ENCODE measurements at places on chromosomes 7 and 10.

- no peak for DNase-seq
These were observed 28.8 kb downstream of the EBF3 start for GRCh38 chr10:129935102-129935866.

DNA sequence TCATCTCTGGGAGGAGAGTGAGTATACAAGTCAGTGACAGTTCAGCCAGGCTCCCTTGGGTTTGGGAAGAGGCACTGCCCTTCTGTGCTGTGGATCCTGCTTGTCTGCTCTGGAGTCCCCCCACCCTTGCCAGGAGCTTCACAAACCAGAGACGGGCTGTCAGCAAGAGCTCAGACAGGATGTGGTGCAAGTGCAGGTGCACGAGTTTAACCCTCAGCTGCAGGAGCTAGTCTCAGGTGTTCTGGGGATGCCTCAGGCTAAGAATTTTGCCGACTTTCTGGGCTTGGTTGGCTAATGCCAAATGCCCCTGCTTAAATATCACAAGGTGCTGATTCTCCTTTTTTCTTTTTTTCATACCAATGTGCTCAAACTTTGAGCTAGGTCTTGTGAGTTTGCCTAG, 22.3 kb downstream of the ZNF783 start:
- no peak for DNase-seq

- DNase-seq: no peak
These were observed 63.1 kb downstream of the TMEM209 start for GRCh38 chr7:130141884-130142653.

DNA sequence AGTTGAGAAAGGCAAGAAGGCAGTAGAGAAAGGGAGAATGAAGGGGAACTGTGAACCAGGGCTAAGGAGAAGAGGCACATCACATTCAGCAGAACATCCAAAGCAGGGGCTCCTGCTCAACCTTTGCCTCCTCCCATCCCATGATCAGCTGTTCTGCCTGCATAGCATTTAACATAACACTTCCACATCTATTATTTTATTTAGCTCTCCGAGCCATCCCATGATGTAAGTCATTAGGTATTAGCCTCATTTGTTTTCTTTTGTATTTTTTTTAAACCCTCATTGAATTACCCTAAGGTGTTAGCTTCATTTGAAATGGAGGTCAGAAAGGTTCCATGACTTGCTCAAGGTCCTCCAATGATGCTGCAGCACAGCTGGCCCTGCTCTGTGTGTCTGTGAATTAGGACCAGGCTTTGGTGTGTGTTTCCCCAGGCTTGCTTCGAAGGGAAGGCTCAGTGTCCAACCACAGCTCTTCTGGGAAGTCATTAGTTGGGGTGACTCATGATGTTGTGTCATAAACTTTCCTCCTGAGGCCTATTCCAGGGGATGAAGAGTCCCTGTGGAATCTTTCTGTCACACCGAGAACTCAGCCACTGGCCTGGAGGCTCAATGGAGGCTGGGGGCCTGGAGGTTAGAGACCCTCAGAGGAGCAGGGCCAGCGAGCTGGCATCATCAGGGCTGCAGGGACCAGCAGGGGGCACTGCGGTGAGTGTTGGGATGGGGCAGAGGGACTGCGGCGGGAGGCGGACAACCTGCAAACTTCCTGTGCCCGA, 16.5 kb downstream of the NPFFR1 start:
- peak; percentile 17 for DNase-seq

DNA sequence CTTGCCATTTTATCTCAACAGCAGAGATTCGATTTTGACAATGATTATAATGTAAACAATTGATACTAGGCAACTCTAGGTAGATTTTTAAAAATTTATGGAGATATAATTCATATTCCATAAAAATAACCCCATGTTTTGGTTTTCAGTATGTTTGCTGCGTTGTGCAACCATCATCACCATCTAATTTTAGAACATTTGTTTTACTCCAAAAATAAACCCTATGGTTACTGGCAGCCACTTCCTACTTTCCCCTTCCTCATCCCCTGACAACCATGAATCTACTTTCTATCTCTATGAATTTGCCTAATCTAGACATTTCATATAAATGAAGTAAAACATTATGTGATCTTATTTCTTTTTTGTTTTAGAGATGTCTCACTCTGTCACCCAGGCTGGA, 401.9 kb downstream of the THSD7A start:
- DNase-seq: no peak

DNA sequence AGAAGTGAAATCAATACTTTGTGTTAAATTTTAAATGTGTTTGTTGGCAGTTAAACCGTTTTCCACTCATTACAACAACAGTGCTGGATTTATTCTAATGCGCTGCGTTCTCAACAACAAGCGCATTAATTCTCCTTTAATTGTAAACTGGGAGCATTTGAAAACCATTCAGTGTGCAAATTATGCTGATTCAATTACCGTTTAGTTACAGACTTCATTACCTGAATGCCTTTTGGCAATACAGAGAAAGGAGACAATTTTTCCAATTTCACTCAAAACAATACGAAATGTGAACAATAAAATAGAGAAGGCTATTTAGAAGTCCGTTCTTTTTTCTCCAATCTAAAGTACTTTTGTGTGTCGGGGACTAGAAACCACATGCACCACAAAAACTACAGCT, 4.2 kb downstream of the NXPH1 start:
- DNase-seq: no peak

- DNase-seq: no peak
These were observed 13.2 kb upstream of the MALSU1 start for GRCh38 chr7:23285657-23286646.

DNA sequence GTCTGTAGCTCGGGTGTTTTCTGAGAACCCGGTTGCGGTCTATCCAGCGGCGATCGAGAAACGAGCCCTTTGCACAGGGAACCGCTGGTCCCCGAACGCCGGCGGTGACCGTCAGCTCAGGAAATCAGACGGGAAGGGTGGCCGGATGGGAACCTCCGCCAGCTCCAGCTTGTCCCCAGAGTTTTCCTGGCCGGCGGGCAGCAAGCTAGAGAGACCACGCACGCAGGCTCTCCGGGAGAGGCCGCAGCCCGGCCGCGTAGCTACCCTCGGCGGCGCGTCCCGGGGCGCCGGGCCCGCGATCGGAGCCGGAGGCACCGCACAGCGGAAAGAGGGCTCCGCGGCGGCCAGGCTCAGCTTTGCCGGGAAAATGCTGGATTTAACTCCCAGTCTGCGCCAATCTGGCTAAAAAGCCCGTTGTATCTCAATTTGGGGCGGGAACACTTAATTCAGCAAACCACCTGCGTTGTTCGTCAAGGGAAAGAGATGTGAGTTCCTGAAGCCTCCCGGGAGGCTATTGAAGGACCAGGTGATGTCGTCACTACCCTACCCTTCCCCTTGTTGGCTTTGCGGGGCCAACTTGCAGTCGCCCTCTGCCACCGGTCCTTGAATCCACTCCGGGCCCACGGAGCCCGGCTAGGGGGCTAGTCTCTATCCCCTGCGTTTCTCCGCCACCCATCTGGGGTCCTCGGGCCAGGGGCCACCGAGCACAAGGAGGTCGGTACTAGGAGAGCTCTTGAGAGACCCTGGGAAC, 859 bp upstream of the CH25H start:
- DNase-seq: no peak

DNA sequence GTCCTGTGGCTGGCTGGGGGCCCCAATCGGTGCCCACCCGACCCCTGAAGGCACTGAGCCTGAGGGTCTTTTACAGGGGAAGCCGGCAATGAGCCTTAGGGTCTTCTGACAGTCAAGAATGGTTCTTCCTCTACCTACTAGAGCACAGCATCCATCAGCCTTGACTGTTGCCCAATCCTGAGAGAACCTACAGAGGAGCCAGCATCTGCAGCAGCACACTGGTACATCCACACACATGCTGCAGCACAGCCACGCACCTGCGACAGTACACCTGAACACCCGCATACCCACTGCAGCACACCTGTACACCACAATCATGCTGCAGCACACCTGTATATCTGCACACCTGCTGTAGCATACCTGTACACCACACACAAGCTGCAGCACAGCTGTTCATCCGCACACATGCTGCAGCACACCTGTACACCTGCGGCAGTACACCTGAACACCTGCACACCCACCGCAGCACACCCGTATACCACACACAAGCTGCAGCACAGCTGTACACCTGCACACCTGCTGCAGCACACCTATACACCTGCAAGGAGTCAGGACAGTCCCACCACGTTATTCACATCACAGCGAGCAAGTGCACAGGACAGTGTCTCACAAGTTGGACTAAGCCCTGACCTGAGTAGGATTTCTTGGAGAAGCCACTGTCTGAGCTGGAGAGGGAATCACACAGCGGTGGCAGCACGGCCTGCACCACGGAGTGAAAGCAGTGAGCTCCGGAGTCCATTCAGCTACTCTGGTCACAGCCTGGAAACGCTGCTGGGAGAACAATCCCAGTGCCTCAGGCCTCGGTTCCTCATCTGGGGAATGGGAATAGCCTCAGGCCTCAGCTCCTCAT, 56.4 kb downstream of the VIPR2 start:
- no peak for DNase-seq

GRCh38 chr7:117784315-117784714, 88.9 kb downstream of the CTTNBP2 start:
- DNase-seq: no peak

GRCh38 chr7:50273870-50274269, 30.6 kb upstream of the IKZF1 start:
- DNase-seq: no peak

GRCh38 chr7:134533288-134533771, 6.0 kb downstream of the AKR1B10 start:
- DNase-seq: no peak

- DNase-seq: peak; percentile 23
These were observed 130.1 kb downstream of the NT5C2 start for GRCh38 chr10:103062854-103063590.

DNA sequence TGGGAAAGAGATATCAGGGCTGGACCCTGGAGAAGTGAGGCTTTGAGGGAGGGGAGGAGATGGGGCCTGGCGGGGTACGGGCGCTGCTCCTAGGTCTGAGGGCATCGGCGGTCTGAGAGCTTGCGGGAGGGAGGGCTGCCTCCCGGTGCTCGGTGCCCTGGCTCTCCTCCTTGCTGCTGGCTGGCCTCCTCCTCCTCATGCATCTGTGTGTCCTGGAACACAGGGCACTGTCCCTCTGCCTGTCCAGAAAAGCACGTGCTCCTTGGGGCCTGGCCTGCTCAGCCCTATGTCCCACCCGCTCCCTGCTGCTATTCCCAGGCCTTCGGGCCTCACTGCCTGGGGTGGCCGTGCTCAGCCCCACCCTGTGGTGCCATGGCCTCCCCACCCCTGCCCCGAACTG, 166.9 kb downstream of the RNF216 start:
- no peak for DNase-seq

All from hematopoietic multipotent progenitor cell treated with erythropoietin and hydrocortisone succinate and interleukin-3 and kit ligand, for 15 days (in vitro differentiated cells).